ENCODE measurements at places on chromosomes 7 and 10. TPM values are rescaled to one million over a fixed set of nuclear protein-coding genes. Genes with fewer than 3 reads are reported as not detected.

- no peak for DNase-seq
Observed at GRCh38 chr10:11913079-11913641, 90.0 kb downstream of the PROSER2 start.

GRCh38 chr10:126654579-126654978 lies 15.9 kb downstream of the C10orf90 start:
- no peak for DNase-seq

DNA sequence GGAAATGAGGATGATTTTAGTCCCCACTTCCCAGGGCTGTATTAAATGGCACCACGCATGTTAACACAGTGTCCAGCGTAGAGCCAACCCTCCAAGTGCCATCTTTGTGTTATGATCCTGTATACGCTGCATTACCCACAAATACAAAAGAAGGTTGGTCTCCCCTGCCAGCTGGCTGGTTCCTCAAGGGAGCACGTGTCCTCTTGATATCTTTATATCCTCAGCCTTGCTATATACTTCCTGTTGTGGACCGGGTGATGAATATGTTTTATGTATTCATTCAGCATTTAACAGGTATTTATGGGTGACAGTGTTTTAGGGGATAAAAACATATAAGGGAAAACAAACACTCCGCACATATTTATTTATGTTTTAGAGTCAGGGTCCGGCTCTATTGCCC lies 23.2 kb upstream of the PRRT4 start:
- DNase-seq: no peak

Gene CYP3A4
- 12.9 TPM for total RNA-seq

Gene POU6F2
- total RNA-seq: not detected

GRCh38 chr7:96303686-96304443 lies 18.0 kb downstream of the SLC25A13 start:
- DNase-seq: no peak

DNA sequence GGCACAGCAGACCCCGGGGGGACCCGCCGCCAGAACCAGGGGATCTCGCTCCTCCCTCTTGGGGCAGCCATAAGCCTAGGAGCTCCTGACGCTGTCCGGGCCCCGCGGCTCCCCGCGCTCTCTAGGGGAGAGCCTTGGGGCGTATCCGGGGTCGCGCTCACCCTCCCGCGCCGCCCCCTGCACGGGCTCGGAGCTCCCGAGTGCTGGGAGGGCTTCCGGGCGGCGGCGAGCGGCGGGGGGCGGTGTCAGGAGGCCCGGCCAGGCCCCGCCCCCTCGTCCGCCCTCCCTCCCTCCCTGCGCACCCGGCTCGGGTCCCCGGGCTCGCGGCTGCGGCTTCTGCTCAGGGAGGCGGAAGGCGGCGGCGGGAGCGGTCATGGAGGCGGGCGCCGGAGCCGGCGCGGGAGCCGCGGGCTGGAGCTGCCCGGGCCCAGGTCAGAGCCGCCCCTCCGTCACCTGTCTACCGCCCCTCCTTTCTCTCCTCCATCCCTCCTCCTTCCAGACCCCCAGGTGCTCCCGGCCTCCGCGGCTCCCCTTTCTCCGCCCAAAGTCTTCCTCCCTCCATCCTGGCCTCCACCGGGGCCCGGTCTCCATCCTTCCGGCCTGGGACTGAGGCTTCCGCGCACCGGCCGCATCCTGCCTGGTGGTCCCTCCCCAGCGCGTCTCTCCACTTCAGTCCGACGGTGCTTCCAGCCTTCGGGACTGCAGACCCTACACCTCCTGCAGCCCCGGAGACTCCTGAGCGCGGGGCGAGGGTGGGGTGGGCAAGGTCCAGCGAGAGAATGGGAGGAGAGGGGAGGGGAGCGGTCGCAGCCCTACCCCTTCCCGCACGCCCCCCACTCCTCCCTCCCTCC lies at the start of gene CCDC136:
CCDC136 (plus strand) TSS at position 848 of the 851 bp plus-strand sequence. CDS start 444 bp downstream, outside the sequence.
- DNase-seq: peak; percentile 69

DNA sequence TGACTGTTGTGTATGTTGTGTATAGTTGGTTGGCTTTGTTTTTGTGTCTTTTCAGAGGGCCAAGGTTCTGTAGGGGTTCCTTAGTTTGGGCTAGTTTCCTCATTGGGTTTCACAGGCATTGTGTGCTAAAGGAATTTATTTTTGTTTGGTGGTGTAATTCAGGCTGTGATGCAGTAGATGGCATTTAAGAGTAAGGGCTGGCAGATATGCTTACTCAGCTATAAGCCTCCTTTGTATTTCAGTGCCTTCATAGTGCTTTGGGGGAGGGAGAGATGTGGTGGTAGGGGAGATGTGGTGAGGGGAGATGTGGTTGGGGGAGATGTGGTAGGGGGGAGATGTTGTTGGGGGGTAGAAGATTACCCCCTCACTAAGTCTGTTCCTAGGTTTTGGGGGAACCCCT lies 91.7 kb downstream of the SLC25A40 start:
- DNase-seq: no peak

DNA sequence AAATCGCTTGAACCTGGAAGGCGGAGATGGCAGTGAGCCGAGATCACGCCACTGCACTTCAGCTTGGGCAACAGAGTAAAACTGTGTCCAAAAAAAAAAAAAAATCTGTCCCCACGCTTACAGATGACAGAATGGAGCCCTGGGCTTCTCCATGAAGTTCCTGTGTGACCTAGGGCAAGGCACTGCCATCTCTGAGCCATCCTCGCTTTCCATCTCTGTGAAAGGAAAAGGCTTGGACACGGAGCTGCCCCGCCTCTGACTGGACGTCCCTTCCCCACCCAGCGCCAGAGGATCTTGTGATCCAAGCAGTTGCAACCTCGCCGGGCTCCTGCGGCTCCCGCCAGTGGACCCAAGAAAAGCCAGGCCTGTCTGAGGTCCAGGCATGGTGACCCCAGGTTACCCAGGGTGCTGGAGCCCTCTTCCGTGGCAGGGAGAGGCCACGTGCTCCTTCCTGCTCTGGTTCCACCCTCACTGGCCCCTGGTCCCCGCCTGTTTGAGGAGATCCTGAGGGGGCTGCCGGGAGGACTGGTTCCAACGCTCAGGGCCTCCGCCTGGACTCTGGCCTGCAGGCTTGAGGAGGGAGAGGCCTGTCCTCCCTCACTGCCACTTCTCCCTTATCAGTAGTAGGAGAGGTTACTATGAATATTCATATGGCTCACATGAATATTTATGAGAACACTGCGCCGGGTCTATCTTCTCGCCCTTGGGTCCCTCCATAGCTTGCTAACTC lies 25.6 kb upstream of the ELFN1 start:
- no peak for DNase-seq

- DNase-seq: no peak
Observed at GRCh38 chr7:82039621-82040020, 269.8 kb upstream of the HGF start.

DNA sequence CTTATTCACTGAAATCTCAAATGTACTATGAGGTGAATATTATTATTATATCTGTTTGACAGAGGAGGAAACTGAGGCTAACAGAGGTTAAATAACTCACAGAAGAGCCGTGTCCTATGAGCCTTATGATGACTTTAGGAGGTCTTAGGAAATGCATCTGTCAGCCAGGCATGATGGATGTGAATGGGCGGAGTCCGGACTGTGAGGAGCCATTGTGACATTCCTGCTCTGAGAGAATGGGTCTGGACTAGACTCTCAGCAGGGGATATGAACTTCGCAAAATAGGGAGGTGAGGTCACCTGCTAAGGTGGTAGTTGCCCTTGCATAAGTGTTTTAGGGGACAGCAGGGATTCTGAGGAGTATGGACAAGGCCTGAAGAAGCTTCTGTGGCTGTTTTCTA lies 153.6 kb downstream of the TMEM178B start:
- DNase-seq: no peak

Gene LBX1
- not detected for total RNA-seq

DNA sequence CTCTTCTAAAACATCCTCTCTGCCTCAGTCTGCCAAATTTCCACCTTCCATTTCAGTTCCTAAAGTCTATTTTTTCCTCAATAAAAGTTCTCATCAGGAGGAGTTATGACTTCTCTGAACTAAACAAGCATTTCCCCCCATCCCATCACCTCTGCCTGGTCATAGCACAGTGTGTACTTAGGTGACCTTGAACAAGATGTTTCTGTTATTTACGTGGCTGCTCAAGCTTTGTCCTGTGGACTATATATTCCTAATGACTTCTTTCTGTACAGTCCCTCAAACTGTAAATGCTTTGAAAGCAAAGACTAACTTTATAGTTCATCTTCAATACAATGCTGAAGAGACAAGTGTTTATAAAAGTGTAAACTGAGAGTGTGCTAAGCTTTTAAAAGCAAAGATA lies 166.9 kb downstream of the CPEB3 start:
- no peak for DNase-seq

DNA sequence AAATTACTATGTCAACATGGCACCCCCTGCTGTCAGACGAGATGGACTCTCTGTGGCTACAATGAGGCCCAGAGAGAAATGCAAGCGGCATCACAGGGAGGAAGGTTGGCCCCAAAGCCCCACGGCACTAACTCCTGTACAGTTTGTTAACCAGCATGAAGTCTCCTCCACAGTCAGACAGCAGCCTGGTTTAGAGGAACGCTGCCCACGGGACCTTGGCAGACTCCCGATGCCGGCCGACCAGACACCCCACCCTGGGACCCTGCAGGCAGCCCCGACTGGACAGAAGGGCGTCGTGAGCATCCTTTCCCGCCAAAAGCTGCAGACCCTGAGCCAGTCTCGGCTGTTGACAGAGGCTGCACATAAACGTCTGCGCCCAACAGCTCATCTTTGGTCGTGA lies 158.8 kb downstream of the DIP2C start:
- DNase-seq: no peak

DNA sequence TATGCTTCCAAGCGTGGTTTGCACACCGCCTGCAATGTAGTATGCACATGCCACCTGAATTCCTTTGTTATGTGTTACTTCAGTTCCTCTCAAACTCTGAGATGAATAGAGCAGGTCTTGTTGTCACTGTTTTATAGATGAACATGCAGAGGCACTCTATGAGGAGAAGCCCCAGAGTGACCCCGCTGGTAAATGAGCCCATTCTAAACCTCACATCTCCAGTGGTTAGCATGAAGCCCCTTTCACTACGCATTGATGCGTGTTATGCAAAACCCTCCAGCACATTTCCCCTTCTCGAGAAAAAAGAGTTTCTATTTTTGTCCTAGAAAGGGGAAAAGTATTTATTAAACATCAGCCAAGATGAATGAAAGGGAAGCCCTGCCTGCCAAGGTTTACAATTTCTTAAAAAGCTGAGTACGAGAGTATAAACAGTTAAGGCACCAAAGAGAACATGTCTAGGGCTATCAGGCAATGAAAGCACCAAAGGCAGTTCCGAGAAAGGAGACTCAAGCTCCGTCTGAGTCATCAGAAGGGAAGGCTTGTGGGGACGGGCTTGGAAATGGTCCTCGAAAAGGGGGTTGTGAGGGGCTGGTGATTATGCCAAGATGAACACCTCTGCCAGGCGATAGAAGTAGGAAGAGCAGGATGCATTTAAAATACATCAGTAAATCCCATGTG lies 58.7 kb upstream of the PFKP start:
- no peak for DNase-seq

DNA sequence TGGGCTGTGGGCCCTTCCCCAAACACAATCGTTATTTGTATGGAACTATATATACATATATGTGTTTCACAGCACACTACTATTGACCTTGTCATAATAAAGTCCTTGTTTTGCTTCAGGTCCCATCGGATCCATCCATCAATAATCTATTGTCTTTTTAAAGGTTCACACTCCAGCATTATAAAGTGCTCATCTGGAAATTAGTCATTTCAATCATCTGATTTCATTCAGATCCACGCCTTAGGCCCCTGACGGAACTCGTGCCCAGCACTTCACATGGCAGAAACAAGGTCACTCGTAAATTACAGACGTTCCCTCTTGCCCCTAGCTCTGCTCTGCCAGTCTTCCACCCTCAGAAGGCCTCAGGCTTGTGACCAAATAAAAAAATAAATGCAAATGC lies 133.1 kb upstream of the PPP2R2D start:
- DNase-seq: no peak

- no peak for DNase-seq
Observed at GRCh38 chr10:63391812-63392211, 74.0 kb downstream of the JMJD1C start.

GRCh38 chr7:39294022-39294421 lies 272.2 kb upstream of the YAE1 start:
- no peak for DNase-seq

GRCh38 chr7:105773030-105773460 lies 103.4 kb downstream of the ATXN7L1 start:
- no peak for DNase-seq

DNA sequence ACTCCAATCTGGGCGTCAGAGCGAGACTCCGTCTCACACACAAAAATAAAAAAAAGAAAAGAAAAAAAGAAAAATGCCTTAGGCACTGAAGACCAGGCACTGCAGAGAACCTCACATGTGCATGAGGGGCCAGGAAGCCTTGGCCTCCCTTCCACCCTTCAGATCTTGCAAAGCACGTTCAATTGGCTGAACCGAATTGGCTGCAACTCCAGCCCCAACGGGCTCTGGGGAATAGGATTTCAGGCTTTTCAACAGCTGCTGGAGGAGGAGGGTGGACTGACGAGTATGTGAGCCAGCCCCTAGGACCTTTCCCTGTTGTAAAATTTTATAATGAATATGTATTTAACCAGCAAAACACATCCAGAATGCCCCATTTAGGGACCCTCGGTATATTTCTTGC lies 16.7 kb downstream of the TMEM120A start:
- no peak for DNase-seq

DNA sequence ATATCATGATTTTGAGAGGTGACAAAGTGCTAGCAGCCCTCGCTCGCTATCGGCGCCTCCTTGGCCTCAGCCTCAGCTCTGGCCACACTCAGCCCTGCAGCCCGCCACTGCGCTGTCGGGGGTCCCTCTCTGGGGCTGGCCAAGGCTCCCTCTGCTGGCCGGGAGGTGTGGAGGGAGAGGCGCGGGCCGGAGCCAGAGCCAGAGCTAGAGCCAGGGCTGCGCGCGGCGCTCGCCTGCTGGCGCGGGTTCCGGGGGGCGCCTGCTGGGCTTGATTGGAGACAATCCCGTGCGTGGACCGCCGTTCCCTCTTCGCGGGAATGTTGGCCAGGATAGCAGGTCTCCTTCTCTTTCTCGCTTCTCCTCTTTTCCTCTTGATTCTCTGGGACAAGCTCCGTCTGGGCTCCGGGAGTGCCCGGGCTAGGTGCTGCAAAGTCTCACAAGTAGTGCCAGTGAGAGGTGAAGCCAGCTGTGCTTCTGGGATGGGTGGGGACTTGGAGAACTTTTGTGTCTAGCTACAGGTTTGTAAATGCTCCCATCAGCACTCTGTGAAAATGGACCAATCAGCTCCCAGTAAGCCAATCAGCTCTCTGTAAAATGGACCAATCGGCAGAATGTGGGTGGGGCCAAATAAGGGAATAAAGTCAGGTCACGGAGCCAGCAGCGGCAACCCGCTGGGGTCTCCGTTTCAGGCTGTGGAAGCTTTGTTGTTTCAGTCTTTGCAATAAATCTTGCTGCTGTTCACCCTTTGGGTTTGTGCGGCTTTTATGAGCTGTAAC lies 43.4 kb upstream of the ELMO1 start:
- DNase-seq: no peak

GRCh38 chr7:137886746-137887145 lies 40.0 kb upstream of the DGKI start:
- DNase-seq: no peak
